Omental fat pad (tissue), 4 donors: ENCODE measurements at places on chromosomes 2 and 18. TPM values are rescaled to one million over a fixed set of nuclear protein-coding genes. Genes with fewer than 3 reads are reported as not detected.

Gene HOXD10
- total RNA-seq = 1.1 TPM

Gene UGT1A8
- not detected for total RNA-seq

Gene DSG4
- 0.19 TPM for total RNA-seq

- no peak for DNase-seq
Measured at GRCh38 chr2:42252464-42252863, 83.3 kb downstream of the EML4 start.

- DNase-seq = no peak
Measured at GRCh38 chr2:63124850-63125249, 74.2 kb downstream of the OTX1 start.

DNA sequence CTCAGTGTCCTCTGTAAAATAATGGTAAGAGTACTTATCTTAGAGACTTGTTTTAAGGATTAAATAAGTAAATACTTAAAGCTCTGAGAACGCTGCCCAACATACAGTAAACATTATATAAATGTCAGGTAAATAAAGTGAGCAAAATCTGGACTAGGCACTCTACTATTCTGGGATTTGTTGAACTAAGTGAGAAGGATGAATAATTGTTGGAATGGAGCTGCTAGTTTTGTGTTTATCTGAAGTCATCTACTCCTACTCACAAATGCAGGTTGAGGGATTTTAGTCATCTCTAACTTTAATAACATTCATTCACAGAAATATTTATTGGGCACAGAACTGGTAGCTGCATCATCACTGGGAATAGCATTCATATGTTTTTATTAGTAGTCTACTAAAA, 103.4 kb downstream of the MEIS1 start:
- DNase-seq = no peak

GRCh38 chr2:207290833-207291624, 125.3 kb upstream of the KLF7 start:
- DNase-seq = no peak

GRCh38 chr2:158153270-158154015, 51.8 kb downstream of the UPP2 start:
- no peak for DNase-seq

DNA sequence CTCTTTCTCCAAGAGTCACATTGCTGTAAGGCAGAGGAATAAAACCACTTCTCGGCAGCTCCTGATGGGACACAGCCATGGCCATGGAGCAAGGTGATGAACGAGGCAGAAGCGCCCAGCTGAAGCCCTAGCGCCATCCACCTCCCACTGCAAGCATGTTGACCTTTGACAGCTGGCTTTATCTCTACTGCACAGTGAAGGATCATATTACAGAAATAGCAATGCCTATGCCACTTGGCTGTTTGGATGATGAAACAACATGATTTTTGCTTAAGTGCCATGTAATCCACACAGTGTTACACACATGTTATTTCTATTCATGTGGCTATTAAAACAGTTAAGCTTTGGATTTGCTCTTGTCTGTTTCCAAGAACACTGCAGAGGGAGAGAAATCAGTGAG, 167.7 kb downstream of the VAPA start:
- no peak for DNase-seq

- DNase-seq = no peak
Measured at GRCh38 chr18:42861271-42861670, 254.2 kb downstream of the RIT2 start.

GRCh38 chr2:168889635-168890005, 610 bp downstream of the SPC25 start:
- DNase-seq = no peak

- no peak for DNase-seq
Measured at GRCh38 chr2:109392816-109393661, 220.7 kb downstream of the SEPTIN10 start.

- no peak for DNase-seq
Measured at GRCh38 chr2:189347540-189347939, 93.7 kb upstream of the WDR75 start.

DNA sequence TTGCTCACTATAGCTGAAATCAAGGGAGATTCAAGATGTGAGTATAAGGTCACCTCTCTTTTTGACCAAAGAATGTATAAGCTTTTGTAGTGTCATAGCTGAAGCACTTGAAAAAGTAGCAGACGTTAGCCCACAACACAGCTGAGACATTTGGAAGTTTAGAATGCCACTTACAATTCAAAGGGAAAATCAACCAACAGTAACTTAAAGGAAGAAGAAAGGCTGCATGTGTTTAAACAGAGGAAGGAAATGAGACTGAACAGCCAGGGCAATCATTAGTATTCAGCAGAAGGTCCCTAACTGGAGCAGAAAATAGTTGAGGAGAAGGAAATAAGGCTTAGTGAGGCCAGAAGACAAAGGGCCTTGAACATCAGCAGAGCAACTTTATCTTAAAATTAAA, 23.5 kb upstream of the SCG2 start:
- no peak for DNase-seq

DNA sequence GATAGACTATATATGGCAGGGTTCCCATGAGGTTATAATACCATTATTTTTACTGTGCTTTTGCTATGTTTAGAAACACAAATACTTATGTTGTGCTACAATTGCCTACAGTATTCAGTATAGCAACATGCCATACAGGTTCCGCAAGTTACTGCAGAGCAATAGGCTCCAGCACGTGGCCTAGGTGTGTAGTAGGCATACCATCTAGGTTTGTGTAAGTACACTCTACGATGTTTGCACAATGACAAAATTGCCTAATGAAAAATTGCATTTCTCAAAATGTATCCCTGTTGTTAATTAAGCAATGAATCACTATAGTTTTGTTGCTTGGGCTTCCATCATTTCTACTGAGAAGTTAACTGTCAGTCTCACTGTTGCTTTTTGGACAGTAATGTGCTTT, 9.8 kb downstream of the CD302 start:
- no peak for DNase-seq

GRCh38 chr2:12897181-12897580, 180.4 kb downstream of the TRIB2 start:
- DNase-seq = no peak

DNA sequence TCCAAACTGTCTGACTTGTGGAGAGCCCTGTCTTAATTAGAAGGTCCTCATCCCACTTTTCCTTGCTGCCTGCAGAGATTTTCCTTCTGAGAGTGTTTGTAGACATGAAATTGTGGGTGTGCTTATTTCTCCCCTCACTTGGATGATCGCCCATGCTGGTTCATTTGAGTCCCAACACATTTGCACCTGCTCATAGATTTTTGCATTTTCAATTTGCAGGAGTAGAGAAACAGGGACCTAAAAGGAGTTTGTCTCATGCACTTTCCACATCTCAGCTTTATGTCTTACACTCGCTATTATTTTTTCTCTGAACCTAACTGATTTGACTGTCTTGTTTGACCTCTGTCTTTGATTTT, 33.2 kb upstream of the FHL2 start:
- no peak for DNase-seq

DNA sequence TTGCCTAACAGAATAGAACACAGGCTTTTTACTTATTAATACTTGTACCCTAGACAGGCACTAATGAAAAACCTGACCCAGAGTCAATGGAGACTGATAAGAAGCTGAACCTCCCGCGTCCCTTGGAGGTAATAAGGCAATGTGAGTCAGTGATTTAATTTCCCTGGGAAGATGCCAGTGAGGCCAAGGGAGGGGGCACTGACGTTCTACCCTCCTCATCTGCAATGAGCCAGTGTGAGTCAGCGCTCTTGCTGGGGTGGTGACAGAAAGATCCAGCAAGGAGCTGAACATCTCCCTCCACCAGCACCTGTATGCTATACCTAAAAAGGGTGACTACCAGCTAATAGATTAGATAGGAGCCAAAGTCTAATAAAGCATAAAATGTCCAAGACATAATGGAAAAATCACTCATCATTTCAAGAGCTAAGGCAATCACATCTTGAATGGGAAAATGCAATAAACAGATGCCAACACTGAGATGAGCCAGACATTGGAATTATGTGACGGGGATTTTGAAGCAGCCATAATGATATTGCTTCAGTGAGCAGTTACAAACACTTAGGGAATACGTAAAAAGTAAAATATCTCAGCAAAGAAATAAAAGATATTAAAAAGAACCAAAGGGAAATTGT, 116.9 kb downstream of the TPGS2 start:
- no peak for DNase-seq

GRCh38 chr2:237244178-237244577, 158.5 kb downstream of the COPS8 start:
- DNase-seq = no peak
